ENCODE measurements at places on chromosomes 5 and 9.

DNA sequence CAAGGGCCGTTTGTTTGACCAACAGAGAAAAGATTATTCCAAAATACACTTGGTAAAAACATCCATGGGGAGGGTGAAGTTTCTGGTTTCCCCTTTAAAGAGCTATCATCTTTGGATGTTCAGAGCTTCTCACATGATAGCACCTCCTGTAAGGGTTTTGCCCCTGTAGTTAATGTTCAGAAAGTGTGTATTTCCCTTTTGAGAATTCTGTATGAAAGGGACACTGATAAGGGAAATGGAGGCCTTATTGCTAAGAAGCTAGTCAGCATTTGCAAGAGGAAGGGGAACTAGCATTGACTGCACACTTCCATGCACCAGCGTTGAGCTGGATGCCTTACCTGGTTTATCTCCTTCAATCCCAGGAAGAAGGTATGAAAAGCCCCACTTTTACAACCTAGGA is 31.5 kb upstream of the C5orf58 start:
- DNase-seq = no peak

- DNase-seq = no peak
Observed at GRCh38 chr5:121160591-121160990, 691.1 kb upstream of the FTMT start.

- DNase-seq = no peak
Observed at GRCh38 chr9:137989156-137989555, 111.6 kb downstream of the CACNA1B start.

DNA sequence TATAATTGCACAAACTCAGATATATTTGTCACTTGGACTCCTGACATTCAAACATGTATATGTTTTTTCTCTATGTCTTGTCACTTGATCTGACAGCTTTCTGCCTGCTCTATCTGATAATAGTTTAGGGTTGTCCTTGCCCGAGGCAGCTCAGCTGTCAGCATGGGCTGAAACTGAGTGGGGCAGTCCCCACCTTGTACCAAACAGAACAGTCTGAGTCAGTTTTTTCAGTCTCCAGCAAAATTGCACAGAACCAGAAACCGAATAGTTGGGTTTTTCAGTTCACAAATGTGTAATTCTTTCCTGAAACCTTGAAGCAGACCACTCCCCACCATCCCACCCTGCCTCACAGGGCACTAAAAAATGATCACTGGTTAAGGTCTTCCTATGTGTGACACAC is 9.5 kb upstream of the HAND1 start:
- DNase-seq = no peak

- no peak for DNase-seq
Observed at GRCh38 chr9:108640230-108640629, 215.6 kb downstream of the ACTL7B start.

DNA sequence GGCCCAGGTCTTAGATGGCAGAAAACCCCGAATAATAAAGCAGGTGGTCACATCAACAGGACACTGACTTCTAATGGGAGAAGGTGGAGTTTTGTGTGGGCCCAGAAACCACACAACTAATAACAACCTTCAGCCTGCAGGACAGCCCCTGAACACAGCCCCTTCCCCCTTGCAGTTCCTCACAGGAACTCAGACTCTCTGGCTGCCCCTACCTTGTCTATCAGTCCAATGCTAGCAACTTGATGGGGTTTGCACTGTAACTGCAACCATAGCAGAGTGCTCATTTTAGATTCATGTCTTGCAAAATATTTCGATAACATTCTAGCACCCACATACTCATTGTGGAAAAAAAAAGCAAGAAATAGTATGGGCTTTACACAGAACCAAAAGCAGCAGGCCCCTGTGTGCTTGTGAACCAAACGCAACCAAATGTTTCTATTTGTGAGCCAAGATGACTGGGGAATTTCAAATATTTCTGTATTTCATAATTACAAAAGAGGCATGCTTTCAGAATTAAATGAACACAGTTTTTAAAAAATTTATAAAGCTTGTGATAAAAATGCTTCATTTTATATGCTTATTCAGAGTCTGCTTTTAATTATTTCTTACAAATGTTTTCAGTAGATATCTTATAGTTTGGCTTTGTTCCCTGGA is 62.7 kb upstream of the PDE4D start:
- no peak for DNase-seq

DNA sequence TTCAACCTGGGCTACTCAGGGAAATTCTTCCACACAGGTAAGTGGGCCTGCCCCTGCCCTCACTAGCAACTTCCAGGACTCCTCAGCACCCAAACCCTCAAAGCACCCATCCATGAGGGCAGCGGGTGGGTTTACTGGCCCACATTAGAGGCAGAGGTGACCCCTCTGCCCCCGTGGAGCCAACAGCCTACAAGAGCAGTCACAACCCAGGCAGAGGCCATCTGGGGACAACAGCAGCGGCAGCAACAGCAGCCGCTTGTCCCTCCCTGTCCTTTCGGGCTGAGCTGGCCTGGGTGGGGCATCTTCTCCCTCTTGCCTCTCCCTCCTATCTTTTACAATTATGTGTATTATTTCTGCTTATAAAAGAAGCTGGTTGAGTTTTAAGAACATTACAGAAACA is 25.1 kb downstream of the NDST1 start:
- no peak for DNase-seq

GRCh38 chr5:38422622-38423021 is 133.8 kb downstream of the LIFR start:
- DNase-seq = no peak

GRCh38 chr5:56054666-56055065 is 59.9 kb upstream of the IL6ST start:
- DNase-seq = no peak

DNA sequence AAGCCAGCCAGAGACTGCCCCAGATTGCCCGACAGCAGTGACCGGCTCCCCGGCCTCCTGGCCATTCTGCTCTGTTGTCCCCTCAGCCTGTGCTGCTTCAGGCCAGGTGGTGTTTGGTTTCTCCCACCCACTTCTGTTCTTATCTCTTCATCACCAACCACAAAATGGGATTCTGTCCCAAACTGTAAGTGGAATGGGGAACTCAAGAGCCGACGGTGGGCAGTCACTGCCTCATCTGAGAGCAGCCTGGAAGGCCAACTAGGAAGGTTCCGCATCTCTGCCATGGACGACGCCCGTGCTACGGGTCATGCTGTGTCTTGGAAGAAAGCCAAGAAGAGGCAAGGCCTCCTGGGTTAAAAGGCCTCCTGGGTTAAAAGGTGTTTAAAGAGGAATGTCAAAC is 219.0 kb upstream of the PIK3R1 start:
- no peak for DNase-seq

DNA sequence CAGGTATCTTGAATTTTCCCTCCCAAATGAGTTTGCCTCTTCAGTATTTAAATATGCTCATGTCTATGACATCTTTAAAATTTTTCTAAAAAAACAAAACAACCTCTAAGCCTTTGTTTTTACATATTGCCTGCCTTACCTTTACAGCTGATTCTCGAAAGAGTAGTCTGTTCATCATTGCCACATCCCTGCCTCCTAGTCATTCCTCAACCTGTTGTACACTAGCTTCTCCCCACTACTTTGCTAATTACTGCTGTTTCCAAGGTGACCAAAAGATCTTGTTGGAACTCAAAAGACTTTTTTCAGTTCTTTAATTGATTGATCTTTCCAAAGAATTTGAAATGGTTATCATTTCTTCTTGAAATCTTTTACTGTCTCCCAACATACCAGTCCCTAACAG is 1.9 kb upstream of the NADK2 start:
- no peak for DNase-seq

- no peak for DNase-seq
Observed at GRCh38 chr9:136048560-136049411, 46.3 kb downstream of the NACC2 start.

DNA sequence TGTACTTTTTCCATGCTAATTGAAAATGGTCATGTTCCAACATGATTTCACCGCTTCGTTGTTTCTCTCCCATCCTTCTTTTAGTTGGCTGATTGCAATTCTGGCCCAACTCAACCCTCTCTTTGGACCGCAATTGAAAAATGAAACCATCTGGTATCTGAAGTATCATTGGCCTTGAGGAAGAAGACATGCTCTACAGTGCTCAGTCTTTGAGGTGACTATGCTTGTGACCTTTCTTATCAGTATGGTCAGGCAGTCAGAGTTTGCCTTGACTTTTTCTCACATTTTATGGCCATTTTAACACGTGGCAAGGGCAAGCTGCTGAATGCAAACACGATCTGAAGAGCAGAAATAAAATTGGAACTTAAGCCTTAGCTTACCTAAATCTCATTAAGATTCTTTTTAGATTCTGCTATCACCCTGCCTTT is 36.0 kb upstream of the CREBRF start:
- DNase-seq = no peak

GRCh38 chr5:149387081-149387631 is 8.1 kb upstream of the IL17B start:
- no peak for DNase-seq

DNA sequence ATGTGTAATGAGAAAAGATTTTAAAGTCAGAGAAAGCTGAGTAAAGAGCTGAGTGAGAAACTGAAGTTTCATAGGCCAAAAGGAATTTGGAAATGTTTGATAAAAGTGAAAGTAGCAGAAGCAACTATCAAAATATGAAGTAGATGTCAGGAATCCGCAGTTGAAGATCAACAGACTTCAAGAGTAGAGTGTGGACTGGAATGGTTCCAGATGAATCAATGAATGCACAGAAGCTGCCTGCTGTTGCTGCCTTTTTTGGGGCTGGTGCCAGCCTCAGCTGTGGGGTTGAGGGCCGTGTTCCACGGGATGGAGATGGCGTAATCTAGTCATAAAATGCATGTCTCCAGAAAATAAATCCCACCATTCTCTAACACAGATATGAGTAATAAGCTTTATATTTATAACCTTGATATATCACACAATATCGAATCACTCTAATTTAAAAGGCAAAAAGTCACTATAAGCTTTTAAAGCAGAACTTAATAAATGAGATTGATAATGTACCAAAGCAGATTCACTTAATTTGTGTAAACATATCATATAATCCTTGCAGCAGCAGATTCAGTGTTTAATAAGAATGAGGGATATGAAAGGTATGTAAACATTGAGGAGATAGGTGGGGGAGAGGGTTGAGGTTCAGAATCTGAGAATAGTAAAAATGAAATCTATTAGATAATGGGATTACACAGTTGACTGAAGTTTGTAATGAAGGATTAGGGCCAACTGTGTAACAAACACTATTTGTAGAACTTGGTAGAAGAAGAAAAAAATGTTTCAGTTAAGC is 652.3 kb upstream of the FTMT start:
- DNase-seq = no peak

DNA sequence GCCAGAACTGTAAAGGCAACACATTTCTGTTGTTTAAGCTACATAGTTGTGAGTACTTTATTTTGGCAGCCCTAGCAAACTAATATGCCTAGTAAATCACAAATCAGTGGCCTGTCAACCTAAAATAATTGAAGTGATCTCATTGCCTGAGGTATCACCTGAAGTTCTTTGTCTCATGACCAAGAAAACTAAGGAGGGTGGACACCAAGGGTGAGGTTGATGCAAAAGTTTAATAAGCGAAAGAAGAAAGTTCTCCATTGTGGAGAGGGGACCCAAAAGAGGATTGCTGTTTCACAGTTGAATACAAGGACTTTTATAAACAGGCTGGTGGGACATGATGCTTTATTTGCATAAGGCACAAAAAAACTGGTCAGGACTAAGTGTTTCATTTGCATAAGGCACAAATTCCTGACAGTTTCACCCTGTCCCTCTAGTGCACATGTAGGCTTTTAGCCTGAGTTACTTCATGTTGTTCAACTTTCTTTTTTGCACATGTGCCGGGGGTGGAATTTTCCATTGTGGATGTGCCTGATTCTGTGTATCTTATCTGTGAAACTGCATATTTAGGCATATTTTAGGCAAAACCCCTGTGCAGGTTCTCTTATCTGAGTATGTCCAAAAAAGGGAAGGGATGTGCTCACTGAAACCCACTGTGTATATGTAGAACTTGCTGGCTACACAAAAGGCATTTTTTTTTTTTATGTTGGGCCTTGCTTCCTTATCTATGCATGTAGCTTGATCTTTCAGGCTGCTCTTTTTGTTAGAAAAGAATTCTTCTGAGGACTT is 108.6 kb upstream of the RAI14 start:
- DNase-seq = no peak

DNA sequence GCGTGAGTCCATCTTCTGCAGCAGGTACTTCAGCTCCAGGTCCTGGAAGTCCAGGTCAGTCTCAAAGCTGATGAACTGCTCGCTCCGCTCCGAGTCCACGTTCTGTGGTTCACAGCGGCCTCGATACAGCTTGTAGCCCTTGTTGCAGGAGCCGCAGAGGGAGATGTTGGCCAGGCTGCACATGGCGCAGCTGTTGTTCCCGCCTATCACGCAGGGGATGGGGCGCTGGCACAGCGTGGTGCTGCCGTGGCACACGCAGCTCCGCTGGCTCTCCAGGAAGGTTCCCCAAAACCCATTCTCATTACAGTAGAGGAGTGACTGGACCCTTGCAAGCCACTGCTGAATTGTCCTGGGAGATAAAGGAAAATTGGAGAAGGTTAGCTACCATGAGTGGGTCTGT is 201.4 kb downstream of the BRINP1 start:
- DNase-seq = no peak

GRCh38 chr9:127105805-127106465 is 16.5 kb downstream of the ANGPTL2 start:
- DNase-seq = no peak

- DNase-seq = no peak
Observed at GRCh38 chr5:123976379-123977033, 464.5 kb downstream of the CSNK1G3 start.

GRCh38 chr9:96665789-96666188 is 10.7 kb upstream of the PRXL2C start:
- no peak for DNase-seq

DNA sequence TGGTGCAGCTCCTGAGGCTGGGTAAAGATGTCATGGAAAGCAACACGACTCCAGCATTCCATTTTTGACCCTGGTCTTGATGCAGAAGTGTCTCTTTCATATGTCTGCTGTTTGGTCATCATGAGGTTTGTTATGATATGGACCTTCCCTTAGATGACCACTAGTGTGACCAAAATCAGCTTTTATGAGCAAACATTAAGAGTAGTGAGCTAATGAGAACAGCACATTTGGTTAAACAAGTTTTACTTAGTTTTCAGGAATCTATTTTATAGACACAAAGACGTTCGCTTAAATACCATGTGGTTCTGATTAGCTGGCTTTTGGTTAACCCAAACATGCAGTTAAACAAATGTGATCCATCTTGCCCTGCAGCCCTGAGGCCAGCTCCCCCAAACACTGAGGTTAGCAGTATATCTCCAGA is 56.7 kb upstream of the ACTBL2 start:
- DNase-seq = no peak
